ENCODE measurements at places on chromosomes 1 and 21.

DNA sequence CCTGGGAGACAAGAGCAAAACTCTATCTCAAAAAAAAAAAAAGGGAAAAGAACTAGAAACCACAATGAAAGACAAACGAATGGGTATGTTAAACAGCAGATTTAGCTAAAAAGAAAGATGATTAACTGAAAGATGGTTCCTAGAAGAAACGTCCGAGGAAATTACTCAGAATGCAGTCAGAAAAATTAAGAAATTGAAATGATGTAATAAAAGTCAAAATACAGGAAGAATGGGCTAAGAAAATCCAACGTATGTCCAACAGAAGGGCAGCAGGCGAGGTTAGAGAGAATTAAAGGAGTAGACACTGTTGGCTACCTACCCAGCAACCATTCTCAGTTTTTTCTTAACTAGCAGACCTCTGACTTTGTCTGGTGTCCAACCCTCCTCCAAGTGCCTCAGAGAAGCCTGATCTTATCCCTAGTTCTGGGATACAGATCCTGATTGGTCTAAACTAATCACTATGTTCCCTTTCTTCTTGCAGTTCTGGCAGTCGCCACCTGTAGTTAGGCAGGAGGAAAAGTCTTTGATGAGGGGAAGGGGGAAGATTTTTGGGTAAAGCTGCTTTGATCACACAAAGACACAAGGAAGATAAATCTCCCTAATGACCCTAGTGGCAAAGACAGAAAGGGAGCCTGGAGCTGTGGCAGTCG lies 25.7 kb downstream of the GPR161 start:
- peaks cover 4% of the 10 kb centered on the region for H3K27me3 ChIP-seq
- H3K27ac ChIP-seq: no peak overlapping the region
- H3K4me3 ChIP-seq: no peak overlapping the region
- H3K4me1 ChIP-seq: no peaks in the 10 kb centered on the region

- no peak for DNase-seq
- H3K4me3 ChIP-seq: no peak overlapping the region
- no peak overlapping the region for H3K27ac ChIP-seq
- no peaks in the 10 kb centered on the region for H3K4me1 ChIP-seq
Measured at GRCh38 chr1:50853325-50853724, 106.7 kb downstream of the FAF1 start.

DNA sequence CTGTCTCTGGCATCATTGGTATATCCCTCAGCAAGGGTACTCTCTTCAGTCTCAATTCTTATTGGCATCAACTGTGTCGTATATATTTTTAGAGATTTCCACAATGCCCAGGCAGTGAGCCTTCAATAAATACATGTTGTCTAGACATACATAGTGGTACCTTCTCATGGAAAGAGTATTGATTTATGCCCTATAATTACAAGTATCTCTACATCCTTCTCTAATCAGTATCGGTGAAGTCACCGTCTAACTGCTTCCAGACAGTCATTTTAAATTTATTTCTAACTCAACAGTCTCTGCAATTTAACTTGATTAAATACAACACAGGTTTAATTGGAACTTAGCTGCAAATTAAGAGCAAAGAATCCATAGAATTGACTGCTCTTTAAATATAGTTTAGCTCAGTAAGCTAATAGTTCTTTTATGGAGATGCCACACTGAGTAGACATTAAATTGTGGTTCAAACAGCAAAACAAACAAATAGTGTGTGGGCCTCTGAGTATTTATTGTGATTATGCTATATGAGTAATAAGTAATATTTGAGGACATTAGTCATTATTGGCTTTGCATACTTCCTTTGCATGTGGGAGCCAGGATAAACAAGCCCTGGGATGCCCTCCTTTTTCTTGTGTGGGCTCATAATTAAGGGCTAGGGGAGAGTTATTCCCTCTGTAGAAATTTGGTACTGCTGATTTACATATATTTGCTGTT lies 126.9 kb upstream of the DUSP10 start:
- H3K27me3 ChIP-seq: peaks cover 12% of the 10 kb centered on the region
- H3K27ac ChIP-seq: no peak overlapping the region
- H3K36me3 ChIP-seq: no peaks in the 10 kb centered on the region
- no peak for DNase-seq
- H3K4me1 ChIP-seq: no peaks in the 10 kb centered on the region
- H3K4me3 ChIP-seq: no peak overlapping the region

DNA sequence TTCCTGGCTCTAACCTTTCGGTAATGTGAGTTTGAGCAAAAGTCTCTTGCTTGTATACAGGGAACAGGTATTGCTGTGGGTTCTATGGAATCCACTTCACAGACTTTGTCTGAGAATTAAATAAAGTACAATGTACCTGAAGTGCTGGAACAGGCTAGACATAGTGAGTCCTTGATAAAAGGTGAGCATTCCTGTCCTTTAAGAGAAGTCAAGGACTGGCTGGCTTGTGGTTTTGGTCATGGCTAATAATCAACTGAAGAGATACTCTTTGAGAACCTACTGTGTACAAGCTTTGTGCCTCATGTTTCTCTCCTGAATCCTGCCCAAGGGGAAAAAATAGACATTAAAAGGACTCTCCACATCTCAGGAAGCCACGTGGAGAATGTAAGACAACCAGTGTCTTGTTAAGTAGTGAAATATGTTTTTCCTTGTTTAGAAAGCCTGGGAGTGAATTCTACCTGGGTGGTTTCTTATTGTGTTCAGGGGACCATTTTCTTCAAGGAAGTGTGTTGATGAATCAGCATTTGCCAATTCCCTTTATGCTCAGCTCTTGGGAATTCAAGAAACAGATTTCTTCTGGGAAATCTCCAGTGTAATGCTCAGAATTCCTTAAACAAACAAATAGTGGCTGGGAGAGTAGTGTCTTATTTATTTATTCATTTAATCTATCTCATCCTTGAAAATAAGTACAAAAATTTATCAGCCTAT lies 55.2 kb upstream of the PLD5 start:
- no peak for DNase-seq
- H3K36me3 ChIP-seq: no peaks in the 10 kb centered on the region
- no peaks in the 10 kb centered on the region for H3K4me1 ChIP-seq
- no peaks in the 10 kb centered on the region for H3K27me3 ChIP-seq

DNA sequence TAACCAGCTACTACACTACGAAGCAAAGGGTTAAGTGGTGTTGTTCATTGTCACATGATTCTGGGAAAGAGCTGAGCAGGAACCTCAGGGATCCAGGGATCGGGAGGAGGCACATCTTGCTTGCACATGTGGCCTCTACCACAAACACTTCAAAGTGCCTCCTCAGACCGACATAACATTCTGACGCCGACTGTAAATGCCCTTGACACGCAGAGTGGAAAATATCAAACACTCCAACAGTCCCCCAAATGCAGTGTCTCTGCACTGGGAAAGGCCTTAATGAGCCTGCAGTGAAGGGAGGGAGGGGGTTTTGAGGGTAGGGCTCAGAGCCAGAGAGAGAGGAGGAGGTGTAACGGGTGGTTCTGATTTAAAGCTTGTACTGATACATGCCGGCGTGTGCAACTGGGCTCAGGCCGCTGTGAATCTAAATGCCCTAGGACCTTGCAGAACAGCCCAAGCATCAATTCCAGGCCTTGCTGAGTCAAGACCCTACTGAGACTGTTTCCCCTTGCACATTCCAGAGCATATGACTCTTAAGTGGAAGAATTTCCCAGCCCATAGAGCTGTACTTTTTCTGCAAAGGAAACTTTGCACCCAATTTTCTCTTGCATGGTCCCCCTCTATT lies 163.7 kb downstream of the NTMT2 start:
- no peaks in the 10 kb centered on the region for H3K36me3 ChIP-seq
- H3K4me3 ChIP-seq: no peak overlapping the region
- no peaks in the 10 kb centered on the region for H3K27me3 ChIP-seq
- H3K27ac ChIP-seq: no peak overlapping the region
- H3K4me1 ChIP-seq: no peaks in the 10 kb centered on the region
